Right lobe of liver (tissue), 6 donors: ENCODE measurements at places on chromosomes 5 and 9.
A peak's percentile ranks its signal among the peaks of the same experiment; 100 is the strongest.

DNA sequence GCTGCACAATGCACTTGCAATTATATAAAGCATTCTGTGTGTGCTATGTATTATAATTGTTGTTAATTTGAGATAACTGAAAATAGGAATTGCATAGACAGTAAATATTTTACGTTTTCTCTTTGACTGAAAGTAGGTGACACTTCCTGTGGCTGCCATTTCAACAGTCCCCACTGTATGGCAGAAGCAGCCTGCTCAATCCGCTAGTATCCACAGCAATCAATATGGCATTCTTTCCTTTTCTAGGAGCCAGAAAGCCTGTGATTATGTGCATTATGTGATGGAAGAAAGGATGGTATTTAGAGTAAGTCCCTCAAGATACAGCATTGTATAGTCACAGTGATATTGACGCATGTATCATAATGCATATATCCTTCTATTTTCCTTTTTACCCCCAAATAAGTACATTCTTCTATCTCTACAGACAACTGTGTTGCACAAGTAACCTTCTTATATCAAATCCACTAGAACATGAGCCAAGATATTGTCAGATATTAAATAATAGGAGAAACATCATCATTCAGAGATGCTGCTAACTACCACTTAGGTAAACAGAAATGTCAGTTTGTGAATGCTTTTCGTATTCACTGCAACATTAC is 59.7 kb downstream of the CARTPT start:
- DNase-seq = no peak

DNA sequence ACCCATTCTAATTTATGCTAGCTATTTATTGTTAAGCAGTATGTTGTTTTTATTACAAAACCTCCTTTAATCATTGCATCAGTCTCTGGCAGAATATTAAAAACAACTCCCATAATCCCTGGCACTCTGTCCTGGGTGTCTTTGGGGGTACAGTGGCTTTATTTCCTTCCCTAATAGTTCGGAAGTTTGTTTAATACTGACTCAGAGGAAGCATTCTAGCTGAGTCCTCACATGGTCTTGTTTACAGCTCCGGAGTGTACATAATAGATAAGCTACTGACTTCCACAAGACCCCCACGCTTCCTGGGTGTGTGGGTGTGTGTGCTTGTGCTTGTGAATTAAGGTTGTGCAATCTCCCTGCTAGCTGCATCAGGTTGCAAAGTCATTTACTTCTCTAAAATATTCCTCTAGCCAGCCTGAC is 149.8 kb upstream of the CDKN2B start:
- peak; percentile 70 for DNase-seq

- no peak for DNase-seq
These were observed 225.5 kb upstream of the ZNF462 start for GRCh38 chr9:106637486-106637885.

GRCh38 chr5:81146031-81146430 is 87.1 kb upstream of the CKMT2 start:
- no peak for DNase-seq

DNA sequence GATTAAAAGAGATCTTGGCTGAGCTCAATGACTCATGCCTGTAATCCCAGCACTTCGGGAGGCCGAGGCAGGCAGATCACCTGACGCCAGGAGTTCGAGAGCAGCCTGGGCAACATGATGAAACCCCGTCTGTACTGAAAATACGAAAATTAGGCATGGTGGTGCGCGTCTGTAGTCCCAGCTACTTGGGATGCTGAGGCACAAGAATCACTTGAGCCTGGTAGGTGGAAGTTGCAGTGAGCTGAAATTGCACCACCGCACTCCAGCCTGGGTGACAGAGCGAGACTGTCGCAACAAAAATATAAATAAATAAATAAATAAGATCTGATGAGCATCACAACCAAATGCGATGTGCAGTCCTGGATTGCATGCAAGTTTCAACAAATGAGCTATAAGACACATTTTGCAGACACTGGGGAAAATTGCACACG is 8.7 kb upstream of the ENG start:
- no peak for DNase-seq

GRCh38 chr5:36630201-36631145 is 24.1 kb downstream of the SLC1A3 start:
- no peak for DNase-seq

DNA sequence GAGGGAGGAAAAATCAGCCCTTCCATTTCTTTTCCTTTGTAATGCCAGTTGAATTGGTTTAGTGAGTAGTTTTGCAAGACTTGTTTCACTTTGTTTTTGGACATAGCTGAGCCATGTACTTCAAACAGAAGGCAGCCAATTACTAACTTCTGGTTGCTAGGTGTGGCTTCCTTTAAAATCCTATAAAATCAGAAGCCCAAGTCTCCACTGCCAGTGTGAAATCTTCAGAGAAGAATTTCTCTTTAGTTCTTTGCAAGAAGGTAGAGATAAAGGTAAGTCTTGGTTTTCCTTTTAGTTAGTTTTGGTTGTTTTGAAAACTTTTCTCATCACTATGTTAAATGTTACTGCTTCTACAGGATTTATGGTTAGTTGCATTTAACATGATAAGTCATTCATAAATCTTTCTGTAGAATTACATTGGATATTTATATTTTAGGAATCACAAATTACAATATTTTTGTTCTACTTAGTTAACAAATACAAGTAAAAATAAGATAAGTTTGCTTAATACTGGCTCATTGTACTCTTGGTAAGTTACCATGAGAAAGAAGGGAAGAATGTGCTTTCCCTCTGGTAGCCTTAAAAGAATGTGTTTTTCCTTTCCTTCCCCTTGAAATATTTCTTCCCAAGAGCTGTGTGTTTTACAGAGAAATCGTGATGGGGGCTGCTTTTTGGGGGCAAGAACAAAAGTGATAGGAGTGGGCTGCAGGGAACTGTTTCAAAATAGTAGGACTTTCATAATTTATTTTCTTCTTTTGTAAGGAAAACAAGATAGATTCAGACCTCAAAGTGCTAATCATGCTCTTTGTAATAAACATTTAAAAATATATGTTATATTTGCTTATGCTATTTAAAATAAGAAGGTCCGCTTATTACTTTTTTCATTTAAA is at the start of gene ANXA1:
ANXA1 (plus strand) TSS at position 213 of the 890 bp plus-strand sequence. CDS start 6,671 bp downstream, outside the sequence.
- no peak for DNase-seq

- DNase-seq = peak; percentile 5
These were observed 112.5 kb upstream of the IER5L start for GRCh38 chr9:129290606-129291005.

DNA sequence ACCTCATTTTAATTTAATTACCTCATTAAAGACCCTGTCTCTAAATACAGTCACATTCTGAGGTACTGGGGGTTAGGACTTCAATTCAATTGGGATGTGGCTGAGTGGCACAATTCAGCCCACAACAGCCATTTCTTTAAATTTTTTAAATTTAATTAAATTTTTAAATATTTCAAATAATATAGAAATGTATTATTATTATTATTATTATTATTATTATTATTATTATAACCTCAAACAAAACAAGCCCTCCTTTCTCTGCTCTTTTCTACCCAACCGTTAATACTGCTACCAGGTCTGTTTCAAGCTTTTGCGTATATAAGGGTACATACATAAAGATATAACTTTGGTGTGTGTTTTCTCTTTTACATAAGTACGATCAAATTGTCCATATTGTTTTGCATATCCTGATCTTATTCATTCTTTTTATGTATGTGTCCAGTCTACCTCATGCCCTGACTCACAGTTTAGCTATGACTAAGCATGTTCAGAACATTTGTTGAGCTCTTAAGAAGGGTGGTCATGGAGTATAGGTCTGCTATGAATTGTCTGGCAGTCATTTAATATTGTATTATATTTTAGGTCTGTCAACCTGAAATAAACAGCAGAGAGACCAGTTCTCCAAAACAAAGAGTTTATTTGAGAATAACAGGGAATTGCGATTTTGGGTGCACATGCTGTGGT is 16.1 kb upstream of the RAB14 start:
- DNase-seq = no peak

DNA sequence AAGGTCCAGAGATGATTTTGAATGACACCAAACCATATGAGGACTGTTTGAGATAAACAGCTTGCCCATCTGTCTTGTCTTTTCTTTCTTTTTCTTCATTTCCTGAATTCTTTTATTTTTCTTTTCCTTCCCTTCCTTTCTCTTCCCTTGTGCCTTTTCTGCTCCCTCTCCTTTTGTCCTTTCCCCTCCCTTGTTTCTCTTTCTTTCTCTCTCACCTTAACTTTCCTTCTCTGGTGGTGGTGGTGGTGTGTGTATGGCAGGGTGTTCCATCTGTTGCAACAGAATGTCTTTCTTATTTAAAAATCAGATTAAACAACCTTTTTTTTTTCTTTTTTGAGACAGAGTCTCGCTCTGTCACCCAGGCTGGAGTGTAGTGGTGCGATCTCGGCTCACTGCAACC is 3.8 kb upstream of the PDCL start:
- no peak for DNase-seq

GRCh38 chr5:14239951-14240350 is 96.8 kb downstream of the TRIO start:
- no peak for DNase-seq

DNA sequence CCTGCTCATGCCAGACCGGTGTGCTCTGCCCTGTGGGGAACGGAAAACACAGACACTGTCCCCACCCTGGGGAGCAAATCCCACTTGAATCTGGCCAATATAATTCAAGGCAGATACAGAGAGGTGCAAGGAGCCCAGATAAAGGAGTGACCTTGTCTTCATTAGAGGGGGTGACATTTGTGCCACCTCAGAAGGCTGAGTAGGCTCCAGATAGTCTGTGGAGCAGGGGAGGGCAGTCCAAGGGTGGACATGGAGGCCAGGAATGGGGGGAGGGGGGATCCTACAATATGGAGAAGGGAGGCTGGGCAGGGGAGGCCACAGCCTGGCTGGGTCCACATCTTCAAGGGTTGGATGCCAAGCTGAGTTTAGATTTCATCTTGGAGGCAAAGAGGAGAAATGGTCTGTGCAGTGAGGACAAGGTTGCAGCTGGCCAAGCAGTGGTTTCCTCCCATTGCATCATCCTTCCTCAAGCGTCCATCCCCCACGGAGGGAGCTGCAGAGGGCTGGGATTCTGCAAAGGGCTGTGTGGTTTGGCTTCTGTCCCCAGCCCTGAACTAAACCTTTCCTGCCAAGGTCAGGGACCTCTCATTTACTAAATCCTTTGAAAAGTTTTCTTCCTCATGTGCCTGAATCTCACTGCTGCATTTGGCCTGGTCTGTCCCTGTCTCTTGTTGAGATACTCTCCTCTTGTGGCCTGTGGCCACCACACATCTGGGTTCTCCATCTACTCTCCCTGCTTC is 60.1 kb downstream of the GALNT12 start:
- DNase-seq = peak; percentile 54

DNA sequence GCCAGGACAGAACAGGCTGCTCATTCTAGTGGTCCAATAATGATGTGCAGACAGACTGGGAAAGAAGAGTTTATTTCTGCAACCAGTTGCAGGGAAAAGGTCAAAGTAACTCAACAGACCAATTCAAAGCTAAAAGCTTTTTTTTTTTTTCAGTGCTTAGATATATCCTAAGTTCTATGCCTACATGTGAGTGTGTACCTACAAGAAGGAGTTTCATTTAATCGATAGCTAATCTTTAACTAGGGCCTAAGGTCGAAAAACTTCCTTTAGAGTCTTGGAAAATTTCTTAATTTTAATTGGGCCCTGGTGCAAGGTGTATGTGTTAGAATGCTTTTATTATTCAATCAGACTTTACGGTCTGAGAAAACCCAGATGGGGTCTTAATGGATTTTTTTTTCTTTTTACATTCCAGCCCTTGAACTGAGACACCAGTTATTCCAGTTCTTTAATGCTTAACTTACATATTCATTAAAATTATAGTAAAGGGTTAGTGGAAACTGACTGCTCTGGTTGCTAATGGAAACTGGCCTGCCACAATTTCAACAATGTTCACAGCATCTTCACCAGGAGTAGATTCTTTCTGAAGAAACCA is 365.3 kb downstream of the MTRR start:
- DNase-seq = no peak

GRCh38 chr9:9186086-9186485 is 1386.5 kb upstream of the DMAC1 start:
- DNase-seq = no peak

DNA sequence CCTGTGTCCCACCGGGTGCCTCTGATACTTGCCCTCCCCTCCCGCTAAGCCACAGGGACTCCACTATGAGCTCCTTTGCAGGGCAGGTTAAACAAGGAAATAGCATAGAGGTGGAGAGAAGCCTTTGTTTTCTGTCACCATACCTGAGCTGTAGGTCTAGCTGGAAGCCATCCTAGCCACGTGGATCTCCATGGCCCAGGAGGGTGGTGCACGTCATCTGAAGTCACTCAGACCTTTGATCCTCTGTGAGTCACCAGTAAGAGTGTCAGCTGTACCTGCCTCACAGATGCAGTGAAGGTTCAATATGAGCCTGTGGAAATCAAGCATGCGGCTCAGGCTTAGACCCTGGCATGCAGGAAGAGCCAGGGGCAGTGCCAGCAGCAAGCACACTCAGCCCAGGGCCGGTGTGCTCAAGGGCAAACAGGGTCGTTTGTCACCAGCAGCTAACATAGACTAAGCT is 55.1 kb downstream of the ASS1 start:
- DNase-seq = peak; percentile 81

DNA sequence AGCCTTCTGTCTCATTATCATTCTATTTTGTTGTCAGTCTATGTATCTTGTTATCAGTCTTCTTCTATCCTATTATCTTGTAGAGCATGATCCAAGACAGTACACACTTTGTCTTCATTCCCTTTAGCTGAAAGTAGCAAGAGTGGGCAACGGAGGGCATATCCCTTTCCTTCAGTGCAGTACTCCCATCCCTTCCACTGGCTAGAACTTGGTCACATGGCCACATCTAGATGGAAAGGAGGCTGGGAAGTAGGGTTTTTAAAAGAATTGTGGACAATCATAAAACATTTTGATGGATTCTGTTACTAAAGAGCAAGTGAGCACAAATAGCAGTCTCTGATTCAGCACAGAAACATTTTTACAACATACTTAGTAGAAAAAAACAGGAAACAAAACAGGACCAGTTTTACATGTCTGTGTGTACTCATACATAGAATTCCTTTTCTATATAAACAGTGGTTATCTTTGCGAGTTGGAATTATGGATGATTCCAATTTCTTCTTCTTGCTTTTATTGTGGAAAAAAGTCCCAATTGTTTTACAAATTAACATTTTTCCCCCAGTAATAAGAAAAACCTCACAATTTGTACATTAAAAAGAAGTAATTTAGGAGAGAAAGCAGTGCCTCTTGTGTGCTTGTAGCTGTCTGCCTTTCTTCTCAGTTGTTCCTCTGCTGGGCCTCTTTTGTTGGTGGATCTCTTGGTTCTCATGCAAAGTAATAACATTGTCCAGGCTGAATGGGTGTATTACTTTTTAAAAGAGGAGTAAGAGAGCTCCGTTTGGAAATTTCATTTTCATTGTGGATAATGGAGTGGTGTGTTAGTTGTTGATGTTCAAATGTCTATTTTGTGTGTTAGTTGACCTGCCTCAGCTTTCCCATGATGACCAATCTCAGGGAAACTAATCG is 410.9 kb upstream of the TRPC7 start:
- no peak for DNase-seq

GRCh38 chr5:146731909-146732659 is 146.5 kb downstream of the PPP2R2B start:
- DNase-seq = no peak

GRCh38 chr5:108753877-108754276 is 6.2 kb downstream of the FER start:
- no peak for DNase-seq

GRCh38 chr9:69877852-69878514 is 57.4 kb downstream of the CFAP95 start:
- no peak for DNase-seq
